Endothelial cell (in vitro differentiated cells): ENCODE measurements at places on chromosomes 4 and X.

GRCh38 chr4:60042941-60043340 lies 1157.2 kb upstream of the ADGRL3 start:
- no peak for DNase-seq
- no peak overlapping the region for H3K4me3 ChIP-seq
- no peaks in the 10 kb centered on the region for H3K36me3 ChIP-seq
- H3K4me1 ChIP-seq: no peaks in the 10 kb centered on the region

DNA sequence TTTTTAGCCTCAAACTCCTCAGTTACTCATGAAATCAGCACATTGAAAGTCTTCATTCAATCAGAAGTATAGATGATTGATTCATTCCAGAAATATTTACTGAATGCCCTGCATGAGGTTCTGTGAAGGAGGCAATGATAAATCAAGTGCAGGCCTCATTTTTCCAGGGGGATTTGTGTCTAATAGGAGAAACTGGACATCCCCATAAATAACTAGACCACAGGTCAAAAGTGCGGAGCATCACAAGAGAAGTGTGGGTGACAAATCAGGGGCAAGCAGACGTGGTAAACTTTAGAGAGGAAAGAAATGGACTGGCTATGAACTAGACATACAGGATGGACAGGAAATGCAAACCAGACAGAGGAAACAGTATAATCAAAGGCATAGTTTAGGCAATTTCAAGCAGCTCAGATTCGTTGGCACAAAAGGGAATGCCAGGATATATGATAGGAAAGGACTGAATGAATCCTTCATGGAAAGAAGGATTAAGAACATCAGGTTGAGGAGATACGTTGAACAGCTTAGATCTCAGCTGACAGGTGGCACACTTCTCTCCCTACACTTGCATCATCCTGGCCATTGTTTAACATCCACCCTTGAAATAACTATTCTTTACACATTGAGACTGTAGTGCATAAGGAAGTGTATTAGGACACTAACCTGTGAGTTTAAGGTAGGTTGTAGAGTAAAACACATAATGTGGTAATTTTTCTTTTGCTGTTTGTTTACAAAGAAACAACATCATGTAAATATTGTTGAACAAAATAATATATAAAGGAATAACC lies 69.6 kb upstream of the RASGEF1B start:
- H3K4me3 ChIP-seq: no peak overlapping the region
- H3K27me3 ChIP-seq: no peaks in the 10 kb centered on the region
- no peak for DNase-seq

GRCh38 chr4:81921751-81922159 lies 450.0 kb upstream of the RASGEF1B start:
- H3K27ac ChIP-seq: no peak overlapping the region
- no peak overlapping the region for H3K4me3 ChIP-seq
- DNase-seq: no peak
- no peaks in the 10 kb centered on the region for H3K36me3 ChIP-seq
- peaks cover 3% of the 10 kb centered on the region for H3K4me1 ChIP-seq

GRCh38 chrX:132483951-132484350 lies 4.9 kb downstream of the MBNL3 start:
- no peak for DNase-seq
- peaks cover 14% of the 10 kb centered on the region for H3K4me1 ChIP-seq
- H3K36me3 ChIP-seq: no peaks in the 10 kb centered on the region
- H3K27me3 ChIP-seq: peaks cover 3% of the 10 kb centered on the region
- no peak overlapping the region for H3K4me3 ChIP-seq

- H3K4me3 ChIP-seq: no peak overlapping the region
- peaks cover 1% of the 10 kb centered on the region for H3K27me3 ChIP-seq
- peaks cover 20% of the 10 kb centered on the region for H3K4me1 ChIP-seq
- no peaks in the 10 kb centered on the region for H3K36me3 ChIP-seq
Observed at GRCh38 chrX:101219864-101220346, 319 bp downstream of the DRP2 start.

GRCh38 chrX:120305531-120306141 lies 5.6 kb downstream of the TMEM255A start:
- no peak for DNase-seq
- H3K27me3 ChIP-seq: peaks cover 8% of the 10 kb centered on the region
- H3K4me3 ChIP-seq: no peak overlapping the region
- H3K4me1 ChIP-seq: peaks cover 7% of the 10 kb centered on the region
- no peak overlapping the region for H3K27ac ChIP-seq

DNA sequence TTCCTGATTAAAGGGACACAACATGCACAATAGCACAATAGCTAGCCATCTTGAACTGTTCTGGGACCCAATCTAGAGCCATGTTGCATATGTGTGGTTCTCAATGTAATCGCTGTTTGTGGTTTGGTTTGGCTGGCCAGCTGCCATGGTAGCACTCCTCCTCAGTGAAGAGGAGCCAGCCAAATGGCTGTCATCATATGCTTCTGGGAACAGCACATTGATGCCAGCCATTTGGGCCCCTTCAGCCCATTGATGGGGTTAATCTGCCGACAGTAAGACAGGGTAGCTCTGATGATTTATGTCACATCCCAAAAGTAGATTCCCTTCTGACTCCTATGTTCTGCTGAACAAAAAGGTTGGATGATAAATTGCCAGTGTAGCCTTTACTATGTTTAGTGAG lies 48.5 kb downstream of the AWAT2 start:
- H3K27me3 ChIP-seq: no peaks in the 10 kb centered on the region
- no peak overlapping the region for H3K4me3 ChIP-seq
- no peaks in the 10 kb centered on the region for H3K4me1 ChIP-seq

GRCh38 chrX:72573158-72573511 lies 492 bp upstream of the HDAC8 start:
- no peak overlapping the region for H3K27ac ChIP-seq
- H3K36me3 ChIP-seq: peaks cover 6% of the 10 kb centered on the region
- H3K27me3 ChIP-seq: peaks cover 2% of the 10 kb centered on the region

DNA sequence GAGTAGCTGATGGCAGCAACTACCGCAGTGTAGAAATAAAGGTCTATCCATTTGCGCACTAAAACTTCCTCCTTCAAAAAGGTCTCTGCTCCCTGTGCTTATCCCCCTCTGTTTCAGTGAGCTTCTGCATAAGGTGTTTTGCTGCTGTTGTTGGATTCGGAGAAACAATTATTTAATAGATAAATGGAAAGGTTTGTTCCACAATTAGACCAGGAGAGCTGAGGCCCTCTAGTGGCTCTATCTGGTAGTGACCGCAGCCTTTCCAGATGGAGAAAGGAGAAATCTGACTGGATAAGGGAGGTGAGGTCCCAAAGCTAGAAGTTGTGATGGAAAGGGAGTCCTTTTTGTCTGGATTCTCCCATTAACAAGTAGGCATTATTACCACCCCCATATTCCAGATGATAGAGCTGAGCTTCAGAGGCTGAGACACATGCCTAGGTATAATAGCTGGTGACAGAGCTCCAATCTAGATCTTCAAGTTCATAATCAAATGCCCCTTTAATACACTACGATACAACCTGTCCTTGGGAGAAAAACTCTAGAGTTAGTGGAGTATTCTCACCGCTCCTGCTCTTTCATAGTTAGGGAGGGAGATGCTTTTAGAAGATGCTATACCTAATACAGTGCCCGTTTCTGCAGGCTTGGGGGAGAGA lies 5.1 kb upstream of the GABRQ start:
- peaks cover 2% of the 10 kb centered on the region for H3K27me3 ChIP-seq
- no peaks in the 10 kb centered on the region for H3K4me1 ChIP-seq
- H3K36me3 ChIP-seq: no peaks in the 10 kb centered on the region
- no peak overlapping the region for H3K4me3 ChIP-seq

DNA sequence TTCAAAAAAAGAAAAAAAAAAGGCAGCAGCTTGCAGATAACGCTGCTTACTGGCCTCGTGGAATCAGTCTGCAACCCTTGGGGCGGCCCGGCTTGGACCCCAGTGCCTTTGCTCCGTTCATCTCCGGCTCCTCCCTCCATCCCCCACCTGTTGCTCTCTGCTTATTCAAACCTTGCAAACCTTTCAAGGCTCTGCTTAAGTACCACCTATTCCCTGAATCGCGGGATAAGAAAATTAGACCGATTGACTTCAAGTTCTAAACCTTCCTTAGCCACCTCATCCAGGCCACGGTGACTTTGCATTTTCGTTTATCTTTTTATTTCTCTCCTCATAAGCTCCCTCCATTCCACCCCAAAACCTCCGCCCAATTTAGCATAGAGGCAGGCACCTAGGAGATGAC lies 1.4 kb upstream of the PHKA1 start:
- no peak overlapping the region for H3K27ac ChIP-seq
- no peak for DNase-seq
- H3K36me3 ChIP-seq: no peaks in the 10 kb centered on the region
- peaks cover 3% of the 10 kb centered on the region for H3K27me3 ChIP-seq
- H3K4me3 ChIP-seq: peak overlapping the region; percentile 59

- no peak overlapping the region for H3K4me3 ChIP-seq
- peaks cover 3% of the 10 kb centered on the region for H3K4me1 ChIP-seq
- peaks cover 2% of the 10 kb centered on the region for H3K27me3 ChIP-seq
Observed at GRCh38 chr4:162793571-162793970, 373.1 kb downstream of the NAF1 start.

GRCh38 chrX:378443-378842 lies 8.3 kb downstream of the PPP2R3B start:
- H3K27ac ChIP-seq: no peak overlapping the region
- peaks cover 20% of the 10 kb centered on the region for H3K4me1 ChIP-seq
- DNase-seq: no peak
- no peak overlapping the region for H3K4me3 ChIP-seq

GRCh38 chrX:2967584-2967983 lies 38.4 kb upstream of the ARSD start:
- H3K4me1 ChIP-seq: peaks cover 12% of the 10 kb centered on the region
- no peaks in the 10 kb centered on the region for H3K27me3 ChIP-seq
- no peaks in the 10 kb centered on the region for H3K36me3 ChIP-seq
- H3K4me3 ChIP-seq: no peak overlapping the region
- no peak overlapping the region for H3K27ac ChIP-seq

GRCh38 chrX:7351926-7352325 lies 204.0 kb upstream of the PUDP start:
- H3K36me3 ChIP-seq: no peaks in the 10 kb centered on the region
- H3K27ac ChIP-seq: no peak overlapping the region
- no peaks in the 10 kb centered on the region for H3K4me1 ChIP-seq
- H3K4me3 ChIP-seq: no peak overlapping the region
- peaks cover 1% of the 10 kb centered on the region for H3K27me3 ChIP-seq
- no peak for DNase-seq

GRCh38 chr4:3369781-3370674 lies 71.7 kb upstream of the HGFAC start:
- DNase-seq: peak; percentile 47
- peaks cover 55% of the 10 kb centered on the region for H3K4me1 ChIP-seq
- peak overlapping the region; percentile 94 for H3K27ac ChIP-seq

DNA sequence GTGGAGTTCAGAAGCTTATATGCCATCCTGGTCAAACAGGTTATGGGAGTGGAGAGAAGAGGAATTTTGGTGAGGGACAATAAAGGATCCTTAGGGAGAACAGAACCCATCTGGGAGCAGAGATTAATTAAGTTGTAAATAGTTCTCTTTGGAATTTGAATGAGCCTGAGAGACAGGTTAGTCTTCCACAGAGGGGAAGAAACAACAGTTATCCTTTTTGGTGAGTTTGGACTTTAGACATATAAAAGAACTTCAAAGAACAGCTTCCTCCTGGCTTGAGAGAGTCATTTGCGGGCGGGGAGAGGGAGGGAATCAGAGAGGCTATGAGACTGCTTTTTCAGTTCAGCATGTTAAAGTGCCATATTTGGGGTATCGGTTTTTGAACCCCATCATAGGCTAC lies 793.3 kb upstream of the MAGEB2 start:
- no peaks in the 10 kb centered on the region for H3K27me3 ChIP-seq
- H3K27ac ChIP-seq: no peak overlapping the region
- H3K36me3 ChIP-seq: no peaks in the 10 kb centered on the region
- no peak for DNase-seq
- H3K4me1 ChIP-seq: no peaks in the 10 kb centered on the region

GRCh38 chr4:2570551-2571222 lies 34.2 kb downstream of the FAM193A start:
- DNase-seq: no peak
- no peak overlapping the region for H3K4me3 ChIP-seq
- H3K27me3 ChIP-seq: peaks cover 4% of the 10 kb centered on the region

- no peaks in the 10 kb centered on the region for H3K27me3 ChIP-seq
- no peaks in the 10 kb centered on the region for H3K36me3 ChIP-seq
- no peak overlapping the region for H3K27ac ChIP-seq
- H3K4me1 ChIP-seq: no peaks in the 10 kb centered on the region
Observed at GRCh38 chr4:168710353-168710946, 213.6 kb downstream of the PALLD start.

GRCh38 chrX:110188701-110189558 lies 129.0 kb downstream of the AMMECR1 start:
- H3K4me1 ChIP-seq: peaks cover 22% of the 10 kb centered on the region
- H3K27me3 ChIP-seq: peaks cover 4% of the 10 kb centered on the region
- DNase-seq: no peak
- peak overlapping the region; percentile 44 for H3K4me3 ChIP-seq
- H3K27ac ChIP-seq: peak overlapping the region; percentile 18

- peaks cover 32% of the 10 kb centered on the region for H3K36me3 ChIP-seq
- DNase-seq: no peak
- H3K4me1 ChIP-seq: no peaks in the 10 kb centered on the region
- peaks cover 4% of the 10 kb centered on the region for H3K27me3 ChIP-seq
- H3K27ac ChIP-seq: no peak overlapping the region
Observed at GRCh38 chr4:4311193-4311592, 21.1 kb downstream of the ZBTB49 start.

DNA sequence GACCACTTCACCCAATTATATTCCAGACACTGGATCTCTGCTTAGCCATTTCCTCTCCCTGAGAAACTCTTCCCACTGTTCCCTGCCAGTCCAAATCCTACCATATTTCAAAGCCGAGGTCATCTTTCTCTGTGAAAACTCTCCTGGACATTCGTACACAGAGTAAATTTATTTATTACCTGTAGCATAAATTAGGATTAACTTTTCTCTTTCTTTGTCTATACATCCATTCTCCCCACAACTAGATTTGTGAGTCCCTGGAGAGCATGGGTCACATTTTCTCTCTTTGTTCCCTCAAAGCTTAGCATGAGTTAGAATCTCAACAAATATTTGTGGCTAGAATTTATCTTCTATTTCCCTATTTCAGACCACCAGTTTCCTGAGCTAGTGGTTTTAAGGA lies 27.8 kb upstream of the SMIM10 start:
- peak overlapping the region; percentile 46 for H3K27ac ChIP-seq
- peaks cover 7% of the 10 kb centered on the region for H3K4me1 ChIP-seq
- H3K36me3 ChIP-seq: no peaks in the 10 kb centered on the region
- peaks cover 4% of the 10 kb centered on the region for H3K27me3 ChIP-seq

GRCh38 chr4:143538979-143539669 lies 25.6 kb downstream of the SMARCA5 start:
- H3K27ac ChIP-seq: no peak overlapping the region
- H3K4me1 ChIP-seq: no peaks in the 10 kb centered on the region
- peaks cover 41% of the 10 kb centered on the region for H3K36me3 ChIP-seq
- H3K27me3 ChIP-seq: no peaks in the 10 kb centered on the region
- DNase-seq: no peak
- no peak overlapping the region for H3K4me3 ChIP-seq

GRCh38 chr4:22875587-22876257 lies 183.0 kb downstream of the GBA3 start:
- H3K27ac ChIP-seq: no peak overlapping the region
- H3K4me1 ChIP-seq: no peaks in the 10 kb centered on the region
- H3K36me3 ChIP-seq: no peaks in the 10 kb centered on the region
- H3K4me3 ChIP-seq: no peak overlapping the region
- DNase-seq: no peak
- H3K27me3 ChIP-seq: no peaks in the 10 kb centered on the region
